ENCODE measurements at places on chromosomes 12 and 14.

DNA sequence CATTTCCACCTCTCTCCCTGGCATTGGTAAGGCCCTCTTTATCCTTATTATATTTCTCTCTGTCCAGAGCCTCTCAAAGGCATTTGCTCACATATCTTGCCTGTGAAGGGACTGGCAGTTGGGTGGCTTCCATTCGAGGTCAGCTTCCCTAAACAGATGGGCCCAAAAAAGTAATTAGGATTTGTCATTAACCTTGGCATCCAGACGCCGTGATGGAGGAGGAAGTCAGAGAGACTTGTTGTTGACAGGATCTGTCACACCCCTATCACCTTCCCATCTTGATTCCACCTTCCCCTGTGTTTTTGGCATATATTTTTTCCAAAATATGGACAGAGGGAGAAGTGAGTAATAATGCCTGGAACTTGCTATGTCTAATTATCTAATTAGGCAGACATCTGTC, 54.0 kb upstream of the OAS1 start:
- DNase-seq, result no peak
- peaks cover 29% of the 10 kb centered on the region for H3K27me3 ChIP-seq
- H3K4me1 ChIP-seq, result peaks cover 2% of the 10 kb centered on the region
- no peak overlapping the region for H3K4me3 ChIP-seq

DNA sequence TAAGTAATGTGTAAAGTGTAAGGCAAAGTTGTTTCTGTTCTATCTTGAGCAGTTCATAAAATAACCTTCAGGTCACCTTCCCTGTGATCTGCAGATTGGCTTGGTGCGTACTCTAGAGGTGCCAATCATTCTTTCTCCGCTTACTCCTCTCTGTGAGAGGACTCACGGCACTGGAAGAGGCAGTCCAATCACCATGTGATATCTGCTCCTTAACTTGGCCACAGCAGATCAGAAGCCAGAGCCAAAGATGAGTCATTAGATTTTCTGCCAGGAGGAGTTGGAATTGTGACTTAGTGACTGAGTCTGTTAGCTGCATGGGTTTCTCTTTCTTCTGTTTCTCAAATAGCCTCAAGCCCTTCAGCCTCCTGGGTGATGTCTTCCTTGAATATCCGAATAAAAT, 165.5 kb downstream of the SLC41A2 start:
- no peaks in the 10 kb centered on the region for H3K27me3 ChIP-seq
- H3K36me3 ChIP-seq, result no peaks in the 10 kb centered on the region
- H3K4me1 ChIP-seq, result peaks cover 4% of the 10 kb centered on the region
- DNase-seq, result no peak
- H3K27ac ChIP-seq, result no peak overlapping the region

DNA sequence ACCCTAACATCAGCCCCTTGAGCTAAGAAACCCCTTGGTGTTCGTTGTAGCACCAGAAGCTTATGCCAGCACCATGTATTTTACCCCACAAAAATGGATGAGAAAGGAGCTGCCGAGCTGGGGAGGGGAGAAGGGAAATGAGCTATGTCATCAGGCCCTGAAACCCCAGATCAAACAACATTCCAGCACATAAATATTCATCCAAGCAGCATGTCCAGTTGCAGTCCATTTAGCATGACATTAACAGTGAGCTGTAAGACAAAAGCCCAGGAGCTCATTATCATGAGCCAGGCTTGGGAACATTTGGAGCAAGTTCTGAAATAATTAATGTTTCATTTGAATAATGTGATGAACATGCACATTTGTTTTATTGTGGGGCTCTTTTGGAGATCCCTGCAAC, 630.1 kb upstream of the TMEM132C start:
- H3K36me3 ChIP-seq, result no peaks in the 10 kb centered on the region
- no peak overlapping the region for H3K27ac ChIP-seq
- H3K27me3 ChIP-seq, result no peaks in the 10 kb centered on the region
- no peak for DNase-seq

DNA sequence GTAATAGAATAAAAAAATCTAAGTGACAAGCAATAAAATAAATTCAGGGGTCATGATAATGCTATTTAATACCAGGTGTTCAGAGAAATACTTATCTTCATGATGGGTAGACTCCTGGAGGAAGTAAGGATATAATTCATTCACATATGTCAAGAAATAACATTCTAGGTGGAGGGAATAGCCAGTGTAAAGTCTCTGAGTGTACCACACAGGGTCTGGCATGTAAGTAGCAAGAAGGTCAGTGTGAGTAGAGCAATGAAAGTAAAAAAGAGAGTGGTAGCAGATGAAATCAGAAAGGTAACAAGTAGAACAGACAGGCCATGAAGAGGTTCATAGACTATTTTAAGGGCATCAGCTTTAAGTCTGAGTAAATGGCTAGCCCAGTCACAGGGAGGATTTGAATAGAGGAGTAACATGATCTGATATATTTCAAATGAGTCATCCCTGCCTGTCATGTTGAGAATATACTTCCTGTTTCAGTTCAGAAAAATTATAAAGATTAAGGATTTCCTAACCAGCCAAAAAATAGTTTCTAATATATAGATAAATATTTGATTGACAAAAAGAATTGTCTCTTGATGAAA, 519.9 kb downstream of the C12orf50 start:
- DNase-seq, result no peak
- H3K4me1 ChIP-seq, result no peaks in the 10 kb centered on the region
- no peak overlapping the region for H3K27ac ChIP-seq
- no peak overlapping the region for H3K4me3 ChIP-seq
- no peaks in the 10 kb centered on the region for H3K27me3 ChIP-seq

- H3K36me3 ChIP-seq, result no peaks in the 10 kb centered on the region
- H3K4me3 ChIP-seq, result no peak overlapping the region
- no peak for DNase-seq
These were observed 8.6 kb upstream of the SLC41A2 start for GRCh38 chr12:104966677-104967076.

GRCh38 chr12:131493068-131493826, 217.6 kb upstream of the SFSWAP start:
- H3K27ac ChIP-seq, result no peak overlapping the region
- no peaks in the 10 kb centered on the region for H3K36me3 ChIP-seq
- DNase-seq, result no peak
- no peaks in the 10 kb centered on the region for H3K27me3 ChIP-seq

- H3K36me3 ChIP-seq, result peaks cover 5% of the 10 kb centered on the region
- no peak for DNase-seq
- peaks cover 97% of the 10 kb centered on the region for H3K4me1 ChIP-seq
- no peak overlapping the region for H3K4me3 ChIP-seq
These were observed 6.8 kb downstream of the RIN3 start for GRCh38 chr14:92520102-92521057.

- DNase-seq, result peak; percentile 44
- peak overlapping the region; percentile 97 for H3K27ac ChIP-seq
- H3K4me3 ChIP-seq, result peak overlapping the region; percentile 69
- peaks cover 88% of the 10 kb centered on the region for H3K4me1 ChIP-seq
- no peaks in the 10 kb centered on the region for H3K36me3 ChIP-seq
These were observed 62.7 kb downstream of the RASSF3 start for GRCh38 chr12:64672925-64673409.

- DNase-seq, result no peak
- no peaks in the 10 kb centered on the region for H3K27me3 ChIP-seq
- no peak overlapping the region for H3K4me3 ChIP-seq
- no peaks in the 10 kb centered on the region for H3K36me3 ChIP-seq
These were observed 236.7 kb downstream of the BCL11B start for GRCh38 chr14:99035268-99035667.

DNA sequence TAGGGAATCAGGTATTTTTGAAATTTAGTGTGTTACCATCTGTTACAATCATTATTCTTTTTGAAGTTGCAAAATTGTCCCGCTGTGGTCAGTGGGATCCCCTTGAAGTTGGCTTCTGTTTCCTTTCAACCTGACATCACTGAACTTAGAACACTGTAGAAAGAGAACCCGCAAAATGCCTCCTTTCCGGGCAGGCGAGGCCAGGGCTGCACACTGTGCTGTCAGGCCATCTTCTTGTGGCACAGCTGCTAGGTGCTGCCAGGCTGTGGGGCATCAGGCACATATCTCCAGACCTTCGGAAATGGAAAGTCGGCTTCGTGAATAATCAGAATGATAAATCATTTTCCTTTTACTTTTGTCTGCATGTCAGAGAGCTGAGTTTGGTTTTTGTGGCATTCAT, 103.5 kb downstream of the GLT1D1 start:
- no peak overlapping the region for H3K27ac ChIP-seq
- DNase-seq, result no peak
- peaks cover 8% of the 10 kb centered on the region for H3K36me3 ChIP-seq
- H3K4me3 ChIP-seq, result no peak overlapping the region

DNA sequence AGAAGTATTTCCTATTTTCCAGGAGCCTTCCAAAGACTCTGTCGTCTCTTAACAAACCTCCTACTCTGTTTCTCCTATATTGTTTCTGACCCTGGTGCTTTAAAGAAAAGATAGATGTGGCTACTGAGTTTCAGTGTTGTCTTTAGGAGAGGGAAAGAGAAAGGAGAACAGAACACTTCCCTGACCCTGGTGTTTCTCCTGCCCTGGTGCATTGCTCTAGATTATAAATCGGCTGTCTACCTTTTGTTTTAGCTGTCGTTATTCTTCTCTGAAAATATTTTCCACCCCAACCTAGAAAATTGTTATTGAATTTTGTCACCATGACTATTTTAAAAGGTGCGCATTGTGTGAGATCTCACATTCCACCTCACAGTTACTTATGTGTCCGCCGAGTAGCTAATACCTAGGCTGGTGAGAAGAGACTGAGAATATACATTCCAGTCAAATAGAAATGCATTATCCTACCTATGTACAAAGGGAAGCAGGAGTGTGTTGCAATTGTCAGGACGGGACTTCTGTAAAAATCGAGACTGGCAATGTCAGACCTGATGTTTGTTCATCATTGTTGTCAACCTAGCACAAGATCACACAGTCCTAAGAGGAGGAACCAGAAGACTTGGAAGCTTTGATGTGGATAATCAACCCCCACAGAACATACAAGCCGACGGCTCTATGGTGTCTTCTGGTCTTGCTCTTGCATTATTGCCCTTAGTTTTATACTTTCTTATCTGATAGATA, 108.7 kb upstream of the SLC38A4 start:
- H3K4me1 ChIP-seq, result no peaks in the 10 kb centered on the region
- H3K27me3 ChIP-seq, result peaks cover 9% of the 10 kb centered on the region
- H3K36me3 ChIP-seq, result no peaks in the 10 kb centered on the region
- H3K4me3 ChIP-seq, result no peak overlapping the region
- no peak overlapping the region for H3K27ac ChIP-seq
- DNase-seq, result no peak

DNA sequence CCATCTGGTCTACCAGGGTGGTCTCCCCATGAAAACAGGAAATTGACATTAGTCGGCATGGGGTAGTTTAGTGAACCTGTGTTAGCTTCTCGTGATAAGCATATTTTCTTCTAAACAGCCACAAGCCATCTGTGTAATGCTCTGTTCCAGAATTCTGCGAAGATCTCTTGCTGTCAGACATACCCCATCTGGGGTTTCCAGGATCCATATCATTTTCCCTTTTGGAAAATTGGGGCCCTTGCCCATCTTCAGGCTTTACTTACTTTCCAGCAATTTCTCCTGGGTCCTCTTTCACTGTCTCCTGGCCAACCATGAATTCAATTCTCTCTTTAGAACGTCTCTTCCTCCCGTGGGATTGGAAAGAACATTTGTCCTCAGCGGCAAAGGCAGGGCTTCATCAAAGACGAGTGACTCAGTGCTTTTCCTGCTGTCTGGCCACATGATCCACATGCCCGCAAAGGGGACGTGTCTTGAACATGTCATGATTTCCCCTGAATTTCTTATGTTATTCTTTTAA, 21.4 kb upstream of the NCOR2 start:
- H3K4me3 ChIP-seq, result no peak overlapping the region
- peaks cover 15% of the 10 kb centered on the region for H3K27me3 ChIP-seq
- H3K36me3 ChIP-seq, result no peaks in the 10 kb centered on the region
- H3K4me1 ChIP-seq, result peaks cover 25% of the 10 kb centered on the region
- no peak overlapping the region for H3K27ac ChIP-seq

DNA sequence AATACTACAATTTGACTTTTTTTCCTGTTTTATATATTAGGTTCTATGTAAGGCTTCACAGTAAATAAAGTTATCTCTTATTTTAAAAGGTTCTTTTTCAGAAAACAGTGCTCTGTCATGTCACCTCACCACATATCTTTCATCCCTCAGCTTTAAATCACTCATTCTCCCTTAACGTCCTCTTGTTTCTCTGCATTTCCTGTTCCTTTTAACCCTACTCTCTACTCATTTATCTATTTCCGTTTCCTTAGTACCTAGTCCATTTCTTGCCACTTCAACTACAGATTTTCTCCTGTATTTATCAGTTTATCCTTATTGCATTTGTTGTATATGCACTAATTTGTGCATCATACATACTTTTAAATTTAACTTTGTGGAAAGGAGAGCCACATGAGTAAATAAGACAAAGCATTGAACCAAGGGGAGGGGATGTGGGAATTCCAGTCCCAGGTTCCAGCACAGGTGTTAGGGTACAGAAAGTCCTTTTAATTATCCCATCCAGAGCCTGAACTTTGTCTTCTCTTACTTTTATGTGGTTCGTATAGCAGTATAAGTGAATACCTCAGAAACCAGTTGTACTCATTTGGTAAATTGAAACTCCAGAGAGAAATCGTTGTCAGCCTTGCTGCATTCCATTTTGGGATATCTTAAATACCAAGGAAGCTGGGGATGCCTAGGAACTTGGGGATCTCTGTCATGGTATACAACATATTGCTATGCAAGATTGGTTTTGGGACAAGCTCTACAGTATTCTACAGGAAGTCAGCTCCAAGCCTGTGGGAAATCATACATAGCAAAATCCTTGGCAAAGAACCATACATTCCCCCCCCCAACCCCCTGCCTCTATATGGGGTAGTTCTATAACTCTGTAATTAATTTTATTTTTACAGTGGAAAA, 120.5 kb downstream of the DIP2B start:
- peak overlapping the region; percentile 27 for H3K27ac ChIP-seq
- no peak for DNase-seq
- H3K4me1 ChIP-seq, result peaks cover 52% of the 10 kb centered on the region
- no peaks in the 10 kb centered on the region for H3K27me3 ChIP-seq

GRCh38 chr12:131984334-131984733, 34.6 kb downstream of the EP400 start:
- no peak overlapping the region for H3K27ac ChIP-seq
- peaks cover 12% of the 10 kb centered on the region for H3K4me1 ChIP-seq
- no peak overlapping the region for H3K4me3 ChIP-seq

DNA sequence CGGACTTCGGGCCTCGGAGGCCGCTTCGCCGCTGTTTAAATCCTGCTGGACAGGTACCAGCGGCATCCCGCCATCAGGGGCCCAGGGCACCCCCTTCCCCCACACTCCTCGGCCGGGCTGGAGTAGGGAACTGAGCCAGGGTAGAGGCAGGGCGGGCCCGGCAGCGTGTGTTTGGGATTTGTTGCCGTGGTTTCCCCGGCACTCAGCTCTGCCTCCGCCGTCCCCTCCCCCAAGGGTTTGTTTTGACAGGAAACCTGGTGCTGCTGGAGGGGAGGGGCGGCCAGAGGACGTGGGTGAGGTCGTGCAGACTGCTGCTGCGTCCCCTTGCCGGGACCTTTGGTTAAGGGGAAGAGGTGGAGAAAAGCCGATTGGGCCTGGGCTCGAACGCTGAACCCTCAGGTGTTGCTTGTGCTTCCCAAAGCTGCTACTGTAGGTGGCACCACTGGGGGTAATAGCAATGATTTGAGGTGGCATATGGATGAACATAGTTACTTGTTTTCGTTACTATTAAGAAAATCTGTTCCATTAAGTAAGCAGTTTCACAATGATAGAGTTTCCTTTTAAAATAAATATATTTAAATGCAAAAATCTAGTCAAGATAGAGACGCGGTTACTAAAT, 778 bp downstream of the TCP11L2 start:
- H3K27me3 ChIP-seq, result no peaks in the 10 kb centered on the region
- peaks cover 22% of the 10 kb centered on the region for H3K36me3 ChIP-seq
- H3K4me1 ChIP-seq, result peaks cover 64% of the 10 kb centered on the region
